Foreskin keratinocyte (primary cell): ENCODE measurements at places on chromosomes 16 and 17. TPM values are rescaled to one million over a fixed set of nuclear protein-coding genes. Genes with fewer than 3 reads are reported as not detected.

DNA sequence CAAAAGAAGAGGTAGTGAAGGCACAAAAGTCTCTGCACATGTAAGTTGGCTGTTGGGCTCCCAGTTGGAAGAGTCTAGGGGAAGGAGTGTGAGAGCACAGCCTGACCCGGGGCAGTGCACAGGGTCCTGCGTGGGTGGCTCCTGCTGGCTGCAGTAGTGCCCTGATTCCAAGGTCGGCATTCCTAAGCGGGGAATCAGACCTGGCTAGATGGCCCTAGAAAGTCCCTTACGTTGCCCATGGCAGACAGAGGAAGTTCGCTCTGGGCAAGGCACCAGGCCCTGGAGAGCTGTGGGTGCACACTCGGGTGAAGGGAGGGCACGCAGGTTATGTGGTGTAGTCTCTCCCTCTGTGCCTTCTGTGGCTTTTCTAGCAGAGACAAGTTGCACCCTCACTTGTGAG lies 22.8 kb upstream of the SLC5A11 start:
- no peak for DNase-seq

DNA sequence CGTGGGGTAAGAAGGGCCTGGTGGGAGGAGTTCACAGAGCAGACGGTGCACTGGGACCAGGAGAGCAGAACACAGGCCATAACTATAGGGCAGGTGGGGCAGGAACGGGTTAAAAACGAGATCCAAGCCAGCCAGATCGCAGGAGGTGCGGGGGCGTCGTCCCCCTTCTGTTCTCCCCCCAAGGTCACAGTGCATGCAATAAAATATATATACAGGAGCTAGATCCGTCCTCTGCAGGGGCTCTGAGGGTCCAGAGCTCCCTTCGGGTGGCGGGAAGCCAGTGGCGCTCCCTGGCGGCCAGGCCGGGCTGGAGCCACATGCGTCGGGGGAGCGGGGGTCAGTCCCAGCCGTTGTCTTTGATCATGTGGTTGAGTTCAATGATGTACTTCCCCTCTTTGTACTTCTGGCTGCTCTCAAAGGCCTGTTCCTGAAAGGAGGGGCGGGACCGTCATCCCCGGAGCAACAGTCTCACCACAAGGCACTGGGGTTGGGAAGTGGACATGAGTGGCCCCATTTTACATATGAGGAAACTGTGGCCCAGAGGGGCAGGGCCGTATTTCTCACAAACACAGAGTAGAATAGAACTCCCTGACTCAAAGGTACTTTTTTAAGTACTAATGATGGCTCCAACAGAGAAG lies 768 bp upstream of the TBX6 start:
- DNase-seq, result no peak

The NUDT21 gene
- 83.8 and 90.7 TPM in 2 replicates for total RNA-seq

- DNase-seq, result no peak
These were observed 51.3 kb downstream of the HS3ST3B1 start for GRCh38 chr17:14352136-14352535.

The CCR7 gene
- not detected in 2 replicates for total RNA-seq

The TMC8 gene
- 0.11 and 0.14 TPM in 2 replicates for total RNA-seq

The ARL6IP1 gene
- 120 and 149 TPM in 2 replicates for total RNA-seq

DNA sequence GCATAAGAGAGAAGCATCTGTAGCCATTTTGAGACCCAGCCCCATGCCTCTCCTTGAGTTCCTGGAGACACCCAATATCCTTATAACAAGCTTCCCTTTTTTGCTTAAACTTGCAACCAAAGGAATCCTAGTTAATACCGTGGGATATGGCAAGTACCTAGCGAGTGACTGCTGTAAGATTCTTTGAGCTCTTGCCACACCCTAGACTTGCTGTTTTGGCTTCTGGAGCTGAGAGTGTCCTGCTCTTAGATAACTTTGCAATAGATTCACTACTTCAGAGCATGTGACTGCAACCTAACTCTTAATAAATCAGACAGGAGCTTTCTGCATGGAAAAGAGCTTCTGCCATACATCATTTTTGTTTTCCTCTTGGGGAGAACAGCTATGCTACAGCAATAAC lies 58.3 kb downstream of the AKAP1 start:
- DNase-seq, result no peak

The STH gene
- total RNA-seq, result not detected in 2 replicates

The KRT13 gene
- 0.46 and 0.61 TPM in 2 replicates for total RNA-seq

GRCh38 chr17:79440251-79440650 lies 170.6 kb downstream of the RBFOX3 start:
- DNase-seq, result no peak

GRCh38 chr16:46914556-46915201 lies 30.5 kb downstream of the GPT2 start:
- no peak for DNase-seq

DNA sequence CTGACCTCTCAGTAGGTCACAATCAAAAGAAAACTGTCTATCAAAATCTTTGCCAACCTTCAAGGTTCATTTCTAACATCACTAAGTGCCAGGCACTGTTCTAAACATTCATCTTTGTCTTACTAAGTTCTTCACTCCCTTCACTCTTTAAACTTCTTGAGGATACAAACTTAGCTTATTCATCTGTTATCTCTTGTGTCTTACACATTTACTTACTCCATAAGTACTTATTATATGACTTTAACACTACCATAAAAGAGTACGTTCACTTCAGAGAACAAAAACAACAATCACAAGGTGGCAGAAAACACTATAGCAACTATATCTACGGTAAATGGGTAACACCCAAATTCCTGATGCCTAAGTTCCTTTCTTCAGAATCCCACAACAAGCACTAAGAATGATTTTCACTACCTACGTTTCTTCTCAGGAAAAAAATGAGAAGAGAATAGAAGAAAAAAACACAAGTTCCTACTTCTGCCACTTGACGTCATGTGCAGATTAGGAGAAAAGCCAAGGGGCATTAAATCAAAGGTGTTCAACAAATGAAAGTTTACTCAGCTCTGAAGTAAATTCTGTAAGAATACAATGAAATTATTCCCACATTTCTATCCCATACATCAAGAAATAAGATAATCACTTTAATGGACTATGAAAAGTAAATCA lies 29.2 kb downstream of the KANSL1 start:
- DNase-seq, result peak; percentile 26

The KRTAP2-2 gene
- total RNA-seq, result not detected in 2 replicates

- DNase-seq, result no peak
These were observed 16.4 kb upstream of the CD79B start for GRCh38 chr17:63948521-63948920.

The CDH15 gene
- total RNA-seq, result 0.07 TPM in 1 of 2 replicates, not detected in the other

DNA sequence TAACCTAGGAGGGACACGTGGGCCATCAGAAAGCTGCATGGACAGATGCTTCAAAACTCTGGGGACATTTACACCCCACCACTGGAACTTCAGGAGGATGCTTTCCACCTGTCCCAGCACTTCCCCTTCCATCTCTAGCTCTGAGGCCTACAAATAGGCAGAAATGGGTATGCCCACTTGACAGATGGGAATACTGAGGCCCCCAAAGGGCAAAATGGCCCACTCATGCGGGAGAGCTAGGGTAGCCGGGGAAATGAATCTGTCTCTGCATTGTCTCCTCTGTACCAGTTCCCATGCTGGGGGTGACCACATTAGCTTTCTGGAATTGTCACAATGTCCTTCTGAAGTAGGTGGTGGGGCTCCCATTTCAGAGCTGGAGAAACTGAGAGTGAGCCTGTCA lies 592.1 kb upstream of the CDH5 start:
- no peak for DNase-seq

- no peak for DNase-seq
These were observed 260.6 kb downstream of the ABCC12 start for GRCh38 chr16:47895146-47895545.

GRCh38 chr16:57723170-57723569 lies 12.4 kb upstream of the KATNB1 start:
- DNase-seq, result no peak

- DNase-seq, result no peak
These were observed 758 bp upstream of the RPL23A start for GRCh38 chr17:28719021-28719433.

DNA sequence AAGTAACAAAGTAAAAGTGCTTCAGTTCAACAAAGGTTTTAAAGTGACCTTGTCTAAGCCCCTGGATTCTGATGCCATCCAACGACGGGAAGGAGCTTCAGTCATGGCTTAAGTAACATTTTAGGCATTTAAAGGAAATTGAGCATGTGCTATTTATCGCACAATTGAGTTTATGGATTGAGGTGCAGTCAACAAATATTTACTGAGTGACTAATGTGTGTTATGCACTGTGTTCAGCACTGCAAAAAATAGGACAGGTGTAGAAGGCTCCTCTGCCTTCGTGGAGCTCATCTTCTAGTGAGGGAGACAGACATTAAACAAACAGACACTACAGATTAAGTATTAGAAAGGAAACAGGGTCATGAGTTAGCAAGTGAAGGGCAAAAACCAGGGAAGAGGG lies 12.5 kb downstream of the TMIGD1 start:
- DNase-seq, result no peak

- peak; percentile 26 for DNase-seq
These were observed 168.6 kb downstream of the FTO start for GRCh38 chr16:53872248-53873221.

GRCh38 chr16:69712277-69712676 lies 14.1 kb downstream of the NQO1 start:
- DNase-seq, result peak; percentile 28

The HSD17B1 gene
- total RNA-seq, result 6.4 and 6.5 TPM in 2 replicates

GRCh38 chr17:61239327-61239726 lies 160.3 kb upstream of the TBX2 start:
- DNase-seq, result no peak

GRCh38 chr17:37392024-37392590 lies 14.5 kb downstream of the ACACA start:
- peak; percentile 84 for DNase-seq

DNA sequence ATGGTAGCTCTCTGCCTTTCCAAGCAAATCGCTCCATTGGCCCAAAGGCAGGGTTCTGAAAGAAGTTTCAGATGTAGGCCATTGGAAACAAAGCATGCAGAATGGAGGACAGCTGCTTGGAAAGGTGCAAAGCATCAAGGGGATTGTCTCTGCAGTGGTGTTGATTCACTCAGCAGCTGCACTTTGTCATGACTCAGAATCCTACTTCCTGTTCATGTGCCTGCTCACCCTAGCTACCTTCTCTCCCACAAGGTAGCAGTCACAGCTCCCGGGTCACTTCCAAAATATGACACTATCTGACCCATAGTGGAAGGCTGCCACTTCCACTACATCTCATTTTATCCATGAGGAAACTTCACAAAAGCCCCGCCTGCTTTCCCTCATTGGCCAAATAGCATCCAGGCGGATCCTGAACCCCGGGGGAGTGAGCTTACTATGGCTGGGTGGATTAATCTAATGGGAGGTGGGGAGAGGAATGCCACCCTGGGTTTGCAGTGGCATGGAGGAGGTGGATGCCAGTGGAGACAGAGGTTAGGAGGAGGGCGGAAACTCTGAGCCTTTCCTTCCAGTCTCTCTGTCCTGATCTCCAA lies 74.7 kb upstream of the NKD1 start:
- peak; percentile 53 for DNase-seq

DNA sequence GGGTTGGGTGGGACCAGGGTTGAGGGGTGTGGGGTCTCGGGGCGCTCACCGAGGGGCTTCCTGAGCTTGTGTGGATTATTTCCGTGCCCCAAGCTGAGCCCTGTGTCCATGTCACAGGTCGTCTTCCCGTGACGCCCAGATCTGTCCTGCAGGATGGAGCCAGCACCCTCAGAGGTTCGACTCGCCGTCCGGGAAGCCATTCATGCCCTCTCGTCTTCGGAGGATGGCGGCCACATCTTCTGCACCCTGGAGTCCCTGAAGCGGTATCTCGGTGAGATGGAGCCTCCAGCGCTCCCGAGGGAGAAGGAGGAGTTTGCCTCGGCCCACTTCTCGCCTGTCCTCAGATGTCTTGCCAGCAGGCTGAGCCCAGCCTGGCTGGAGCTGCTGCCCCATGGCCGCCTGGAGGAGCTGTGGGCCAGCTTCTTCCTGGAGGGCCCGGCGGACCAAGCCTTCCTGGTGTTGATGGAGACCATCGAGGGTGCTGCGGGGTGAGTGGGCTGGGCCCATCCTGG lies 1.0 kb downstream of the TELO2 start:
- peak; percentile 26 for DNase-seq

GRCh38 chr17:45149669-45150664 lies 1.7 kb downstream of the HEXIM1 start:
- no peak for DNase-seq

DNA sequence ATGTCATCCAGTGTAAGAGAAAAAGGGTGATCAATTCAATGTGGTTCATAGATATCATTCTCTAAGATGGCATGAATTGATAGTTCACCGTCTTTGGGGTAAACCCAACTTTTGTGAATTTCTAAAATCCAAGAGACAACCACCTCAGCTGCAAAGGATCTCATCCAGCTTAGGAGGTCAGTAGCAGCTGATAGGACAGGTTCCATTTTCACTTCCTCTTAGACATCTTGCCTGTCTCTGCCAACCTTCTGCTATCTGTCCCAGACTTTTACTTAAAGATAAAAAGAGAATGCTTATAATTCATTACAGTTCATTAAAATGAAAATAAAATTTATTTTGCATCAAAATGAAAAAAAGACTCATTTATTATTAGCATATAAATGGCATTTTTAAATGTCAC lies 468.2 kb downstream of the XYLT1 start:
- no peak for DNase-seq

DNA sequence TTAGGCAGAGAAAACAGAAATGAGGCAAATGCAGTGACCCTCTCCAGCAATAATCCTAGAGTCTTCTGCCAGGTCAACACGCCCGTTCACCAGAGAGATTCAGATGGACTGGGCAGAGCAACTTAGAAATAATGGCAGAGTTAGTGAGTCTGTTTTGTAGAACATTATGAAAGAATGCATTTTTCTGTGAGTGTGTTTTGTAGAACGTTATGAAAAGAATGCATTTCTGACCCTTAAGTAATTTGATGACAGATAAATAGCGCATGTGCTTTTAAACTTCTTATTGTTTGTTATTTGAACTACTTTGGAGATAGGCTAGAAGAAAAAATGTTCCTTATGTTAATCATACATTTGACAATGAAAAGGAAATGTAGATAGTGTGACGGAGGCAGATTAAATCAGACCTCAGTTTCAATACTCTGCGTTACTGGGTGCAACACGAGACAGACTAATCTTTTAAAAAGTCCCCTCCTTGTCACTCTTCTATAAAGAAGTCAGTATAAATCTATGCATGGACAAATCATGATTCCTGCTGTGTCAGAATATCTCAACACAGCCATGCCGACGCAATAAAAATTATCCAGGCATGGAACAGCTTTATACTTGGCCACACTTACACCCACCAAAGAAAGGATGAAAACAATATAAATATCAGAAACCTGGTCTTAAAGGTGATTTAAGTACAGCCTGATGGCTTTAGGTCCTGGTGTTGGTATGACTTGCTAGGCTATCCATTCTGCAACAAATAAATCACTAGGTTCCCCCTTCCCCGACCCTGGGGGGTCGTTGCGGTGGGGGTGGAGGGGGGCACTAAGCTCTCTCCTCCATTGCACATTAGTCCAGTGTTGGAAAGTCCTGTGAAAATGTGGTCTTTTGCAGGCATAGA lies 47.8 kb downstream of the MARCHF10 start:
- DNase-seq, result no peak

GRCh38 chr17:48550502-48551213 lies 5.7 kb upstream of the HOXB2 start:
- DNase-seq, result no peak

- no peak for DNase-seq
These were observed 48.1 kb downstream of the MARF1 start for GRCh38 chr16:15594711-15595320.

GRCh38 chr17:56885312-56885657 lies 28.6 kb downstream of the TRIM25 start:
- no peak for DNase-seq

The HS3ST3A1 gene
- 0.14 and 0.28 TPM in 2 replicates for total RNA-seq

- no peak for DNase-seq
These were observed 108.6 kb upstream of the GOT2 start for GRCh38 chr16:58842746-58843145.

The MRPS7 gene
- 105 and 110 TPM in 2 replicates for total RNA-seq
